ENCODE measurements at places on chromosomes 1 and 21.

DNA sequence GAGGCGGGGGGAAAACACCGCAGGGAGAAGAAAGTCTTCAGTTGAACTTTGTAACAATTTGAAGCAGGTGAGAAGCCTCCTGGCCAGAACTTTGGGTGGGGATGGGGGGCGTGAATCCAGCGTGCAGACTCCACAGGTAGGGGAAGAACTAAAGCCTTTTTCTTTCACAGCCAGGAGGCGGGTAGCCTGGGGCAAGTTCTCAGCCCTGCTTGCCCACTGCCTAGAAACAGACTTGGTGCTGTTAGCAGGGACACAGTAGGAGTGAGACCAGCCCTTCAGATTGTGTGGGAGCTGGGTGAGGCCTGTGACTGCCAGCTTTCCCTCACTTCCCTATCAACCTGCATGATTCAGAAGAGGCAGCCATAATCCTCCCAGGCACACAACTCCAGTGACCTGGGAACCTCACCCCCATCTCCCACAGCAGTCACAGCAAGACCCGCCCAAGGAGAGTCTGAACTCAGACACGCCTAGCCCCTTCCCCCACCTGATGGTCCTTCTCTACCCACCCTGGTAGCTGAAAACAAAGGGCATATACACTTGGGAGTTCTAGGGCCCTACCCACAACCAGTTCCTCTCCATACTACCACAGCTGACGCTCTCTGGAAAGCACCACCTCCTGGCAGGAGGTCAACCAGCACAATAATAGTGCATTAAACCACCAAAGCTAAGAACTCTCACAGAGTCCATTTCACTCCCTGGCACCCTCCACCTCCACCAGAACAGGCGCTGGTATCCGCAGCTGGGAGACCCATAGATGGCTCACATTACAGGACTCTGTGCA lies 83.5 kb upstream of the CDC42BPA start:
- DNase-seq: no peak

DNA sequence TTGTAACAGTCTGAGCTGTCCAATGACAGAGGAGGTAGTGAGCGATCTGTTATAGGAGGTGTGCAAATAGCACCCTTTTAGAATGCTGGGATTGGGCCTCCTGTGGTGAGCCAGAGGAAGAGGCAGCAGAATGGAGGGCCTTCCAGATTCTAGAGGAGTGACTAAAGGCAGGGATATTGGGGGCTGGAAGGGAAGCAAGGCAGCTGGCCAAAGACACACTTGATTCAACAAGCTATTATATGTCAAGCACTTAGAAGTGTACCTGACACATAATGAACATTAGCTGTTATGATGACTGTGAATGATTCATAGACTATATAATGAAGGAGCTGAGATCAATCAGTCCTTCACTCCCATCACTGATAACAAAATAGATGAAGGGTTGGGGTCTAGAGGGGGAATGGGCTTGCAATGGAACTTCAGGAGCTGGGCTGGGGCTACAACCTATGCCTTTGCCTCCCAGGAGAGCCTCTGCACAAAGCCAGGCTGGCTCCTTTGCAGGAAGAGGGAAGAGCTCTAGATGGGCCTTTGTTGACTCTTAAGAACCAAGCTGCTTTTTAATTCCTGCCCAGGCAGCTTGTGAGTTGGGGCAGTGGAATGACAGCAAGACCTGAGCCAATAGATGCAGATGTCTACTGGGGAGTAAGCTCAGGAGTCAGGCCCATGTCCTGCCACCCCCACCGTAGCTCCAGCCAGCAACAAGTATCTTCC lies 2.3 kb upstream of the MKNK1 start:
- no peak for DNase-seq

GRCh38 chr21:16473988-16474387 lies 744.2 kb downstream of the USP25 start:
- DNase-seq: no peak

GRCh38 chr1:228927421-228927820 lies 192.1 kb downstream of the RHOU start:
- DNase-seq: no peak

DNA sequence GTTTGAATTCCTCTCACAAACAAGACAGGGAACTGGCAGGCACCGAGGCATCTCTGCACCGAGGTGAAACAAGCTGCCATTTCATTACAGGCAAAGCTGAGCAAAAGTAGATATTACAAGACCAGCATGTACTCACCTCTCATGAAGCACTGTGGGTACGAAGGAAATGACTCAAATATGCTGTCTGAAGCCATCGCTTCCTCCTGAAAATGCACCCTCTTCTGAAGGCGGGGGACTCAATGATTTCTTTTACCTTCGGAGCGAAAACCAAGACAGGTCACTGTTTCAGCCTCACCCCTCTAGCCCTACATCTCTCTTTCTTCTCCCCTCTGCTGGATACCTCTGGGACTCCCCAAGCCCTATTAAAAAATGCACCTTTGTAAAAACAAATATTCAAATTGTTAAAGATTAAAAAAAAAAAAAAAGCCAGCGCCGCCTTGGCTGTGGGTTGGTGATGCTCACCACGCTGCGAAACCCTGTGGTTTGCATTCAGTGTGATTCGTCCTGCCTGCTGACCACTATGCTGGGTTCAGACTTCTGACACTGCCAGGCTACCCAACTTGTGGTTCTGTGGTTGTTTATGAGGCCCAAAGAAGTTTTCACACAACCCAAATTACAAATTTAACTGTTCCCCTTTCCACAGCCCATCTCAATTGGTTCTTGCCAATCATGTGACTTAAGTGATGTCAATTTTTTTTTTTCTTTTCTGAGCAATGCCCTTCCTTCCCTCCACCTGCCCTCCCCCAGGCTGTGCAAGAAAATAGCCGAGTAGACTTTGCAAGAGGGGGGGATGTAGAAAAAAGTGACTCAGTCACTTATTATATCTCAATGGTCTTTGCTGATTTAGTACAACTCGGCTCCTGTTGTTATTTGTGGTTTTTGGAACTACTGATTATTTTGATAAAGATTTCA lies at the start of gene RUNX1:
RUNX1 (minus strand) TSS at position 597 of the 912 bp plus-strand sequence.
- no peak for DNase-seq

DNA sequence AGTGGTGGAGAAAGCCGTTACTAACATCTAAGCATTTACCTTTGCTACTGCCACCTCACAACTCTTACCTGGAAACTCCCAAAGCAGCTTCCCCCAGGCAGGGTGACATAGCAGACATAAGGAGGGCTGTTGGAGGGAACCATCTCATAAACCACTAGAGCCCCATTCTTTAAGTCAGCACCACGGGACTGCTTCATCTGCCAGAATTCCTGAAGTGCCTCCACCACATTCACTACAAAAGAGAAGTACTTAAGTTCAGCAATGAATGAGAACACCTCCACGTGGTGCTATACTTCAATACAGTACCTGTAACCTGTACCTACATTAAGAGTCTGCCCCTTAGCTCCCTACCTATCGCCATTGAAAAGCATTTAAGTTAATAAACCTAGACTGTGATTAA lies 10.3 kb downstream of the LIX1L start:
- DNase-seq: no peak

DNA sequence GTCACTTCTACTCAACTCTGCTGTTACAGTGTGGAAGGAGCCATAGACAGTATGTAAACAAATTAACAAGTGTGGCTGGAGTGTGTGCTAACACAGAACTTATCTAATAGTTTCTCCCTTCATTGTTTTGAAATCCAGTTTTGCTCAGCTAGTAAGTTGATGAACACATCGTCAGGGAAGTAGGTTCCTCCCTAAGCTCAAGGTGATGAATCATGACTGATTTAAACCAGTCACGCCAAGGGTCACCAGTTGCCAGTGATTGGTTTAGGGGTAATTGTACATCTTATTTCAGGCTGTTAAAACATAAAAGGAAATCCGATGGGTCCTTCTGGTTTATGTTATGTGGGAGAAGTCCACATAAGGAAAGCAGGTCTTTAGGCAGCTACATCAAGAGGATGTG lies 97.0 kb upstream of the CHODL start:
- no peak for DNase-seq

- DNase-seq: no peak
These were observed 977.9 kb downstream of the BRINP3 start for GRCh38 chr1:189499736-189500135.

DNA sequence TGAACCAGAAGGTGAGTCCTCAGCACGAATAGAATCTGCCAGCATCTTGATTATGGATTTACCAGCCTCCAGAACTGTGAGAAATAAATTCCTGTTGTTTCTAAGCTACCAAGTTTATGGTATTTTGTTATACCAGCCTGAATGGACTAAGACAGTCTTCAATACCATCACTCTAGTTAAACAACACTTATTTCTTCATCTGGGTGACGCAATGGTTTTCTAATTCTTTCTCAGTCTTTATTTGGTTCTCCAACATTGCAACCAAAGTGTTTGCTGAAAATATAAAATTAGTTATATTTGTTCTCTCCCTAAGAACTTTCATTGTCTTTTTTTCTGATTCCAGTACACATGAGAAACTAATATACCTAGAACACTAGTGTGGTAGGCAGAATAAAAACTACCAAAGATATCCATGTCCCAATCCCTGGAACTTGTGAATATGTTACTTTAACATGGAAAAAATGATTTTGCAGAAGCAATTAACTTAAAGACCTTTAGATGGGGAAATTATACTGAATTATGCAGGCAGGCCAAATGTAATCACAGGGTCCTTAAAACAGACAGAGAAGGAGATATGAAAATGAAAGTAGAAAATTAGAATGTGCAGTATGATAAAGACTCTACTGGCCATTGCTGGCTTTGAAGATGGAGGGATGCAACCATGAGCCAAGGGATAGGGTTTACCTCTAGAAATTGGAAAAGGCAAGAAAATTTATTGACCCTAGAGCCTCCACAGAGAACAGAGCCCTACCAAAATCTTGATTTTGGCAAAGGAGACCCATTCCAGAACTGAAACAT lies 1115.1 kb downstream of the PLA2G4A start:
- no peak for DNase-seq

DNA sequence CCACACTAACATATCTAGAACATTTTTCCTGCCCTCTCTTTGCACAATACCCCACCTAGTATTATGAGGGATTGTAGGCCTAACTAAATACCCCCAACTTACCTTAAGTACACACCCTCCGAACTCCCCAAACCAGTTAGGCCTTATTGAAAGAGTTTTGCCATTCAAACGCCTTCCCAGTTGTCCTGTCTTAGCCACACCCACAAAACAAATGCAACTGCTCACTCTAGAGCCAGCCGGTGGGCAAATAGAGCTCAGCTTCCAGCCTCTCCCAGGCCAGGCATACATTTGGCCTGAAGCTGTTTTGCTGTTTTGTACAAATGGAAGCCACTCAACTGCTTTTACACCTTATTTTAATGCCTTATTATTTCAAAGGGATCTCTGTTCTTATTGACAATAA lies 224.2 kb upstream of the RUNX1 start:
- DNase-seq: no peak

All from hematopoietic multipotent progenitor cell (in vitro differentiated cells).